ENCODE measurements at places on chromosomes 16 and 17.

- DNase-seq: no peak
These were observed 8.1 kb upstream of the FOXF1 start for GRCh38 chr16:86501989-86502855.

GRCh38 chr17:76848670-76849069 lies 19.5 kb upstream of the MGAT5B start:
- DNase-seq: no peak

DNA sequence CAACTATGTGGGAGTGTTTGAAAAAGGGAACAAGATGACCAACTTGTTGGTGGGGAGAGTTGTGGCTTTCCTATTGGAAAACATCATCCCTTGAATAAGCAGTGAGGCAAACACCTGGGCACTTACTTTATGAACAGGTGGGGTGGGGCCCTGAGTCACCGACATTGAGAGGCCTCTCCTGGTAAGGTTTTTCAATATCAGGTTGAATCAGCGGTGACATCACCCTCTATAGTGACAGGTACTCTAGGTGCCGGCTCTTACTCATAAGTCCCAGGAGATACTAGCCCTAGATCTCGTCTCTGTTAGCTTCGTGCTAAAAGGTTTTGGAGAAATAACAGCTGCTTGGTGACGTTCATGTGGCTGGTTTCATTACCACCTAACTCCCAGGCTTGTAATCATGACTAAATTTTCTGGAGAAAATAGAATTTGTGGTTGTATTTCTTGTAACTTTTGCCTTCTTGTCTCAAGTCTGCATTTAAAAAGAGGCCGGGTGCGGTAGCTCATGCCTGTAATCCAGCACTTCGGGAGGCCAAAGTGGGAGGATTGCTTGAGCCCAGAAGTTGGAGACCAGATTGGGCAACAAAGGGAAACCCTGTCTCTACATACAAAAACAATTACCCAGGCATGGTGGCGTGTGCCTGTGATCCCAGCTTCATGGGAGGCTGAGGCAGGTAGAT lies 19.3 kb downstream of the CDH1 start:
- DNase-seq: no peak

DNA sequence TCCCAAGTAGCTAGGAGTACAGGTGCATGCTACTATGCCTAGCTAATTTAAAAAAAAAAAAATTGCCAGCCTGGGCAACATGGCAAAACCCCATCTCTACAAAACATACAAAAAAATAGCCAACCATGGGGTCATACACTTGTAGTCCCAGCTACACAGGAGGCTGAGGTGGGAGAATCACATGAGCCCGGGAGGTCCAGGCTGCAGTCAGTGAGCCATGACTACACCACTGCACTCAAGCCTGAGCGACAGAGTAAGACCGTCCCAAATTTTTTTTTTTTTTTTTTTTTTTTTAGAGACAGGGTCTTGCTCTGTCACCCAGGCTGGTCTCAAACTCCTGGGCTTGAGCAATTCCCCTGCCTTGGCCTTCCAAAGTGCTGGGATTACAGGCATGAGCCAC lies 14.8 kb downstream of the CHAD start:
- no peak for DNase-seq

GRCh38 chr16:56564793-56565477 lies at the start of gene MT4:
MT4 (plus strand) TSS chr16:56565073; CDS start chr16:56565129, 56 bp downstream.
- no peak for DNase-seq

All from NCI-H524 treated with DMSO at 0.1 percent for 48 hours (cell line).